ENCODE measurements at places on chromosomes 6 and 20.

- no peak for DNase-seq
Measured at GRCh38 chr6:77492530-77492929, 29.2 kb upstream of the HTR1B start.

GRCh38 chr6:45566882-45567281 lies 189.1 kb upstream of the SUPT3H start:
- DNase-seq, result no peak

GRCh38 chr20:61730631-61731362 lies 334.9 kb downstream of the TAF4 start:
- no peak for DNase-seq

DNA sequence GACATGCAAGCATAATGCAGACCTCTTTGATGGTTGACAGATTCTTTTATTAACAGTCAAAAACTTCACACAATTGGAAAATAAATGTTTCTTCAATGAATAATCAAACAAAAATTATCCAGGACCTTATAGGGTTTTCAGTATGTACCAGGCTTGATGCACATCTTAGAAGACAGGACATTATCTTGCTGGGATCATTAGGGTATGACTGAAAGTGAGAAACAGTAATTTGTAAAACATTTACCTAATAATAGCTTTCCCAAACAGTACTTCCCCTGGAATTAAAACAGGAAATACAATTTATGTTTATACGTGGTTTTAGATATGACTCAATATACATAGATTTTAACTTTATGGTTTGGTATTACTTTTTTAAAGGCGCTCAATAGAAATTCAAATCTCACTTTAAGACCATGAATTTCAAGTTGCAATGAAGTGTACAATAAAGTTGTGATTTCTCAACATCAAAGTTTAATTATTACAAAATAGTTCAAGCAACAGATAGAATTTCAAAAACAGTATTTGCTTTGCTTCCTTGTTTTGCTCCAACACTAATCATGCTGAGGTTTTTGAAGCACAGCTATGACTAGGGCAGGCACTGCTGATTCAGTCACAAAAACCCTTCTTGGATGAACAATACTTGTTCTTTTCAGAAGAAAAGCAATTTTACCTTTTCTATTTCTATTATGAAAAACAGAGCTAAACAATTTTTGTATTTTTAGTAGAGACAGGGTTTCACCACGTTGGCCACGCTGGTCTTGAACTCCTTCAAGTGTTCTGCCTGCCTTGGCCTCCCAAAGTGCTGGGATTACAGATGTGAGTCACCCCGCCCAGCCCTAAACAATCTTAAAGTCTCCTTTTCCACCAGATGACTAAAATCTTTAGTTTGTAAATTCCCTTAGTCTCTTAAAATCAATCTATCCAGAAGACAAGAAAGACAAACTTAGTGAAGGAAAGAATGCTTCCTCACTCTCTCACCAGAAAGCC lies 13.7 kb downstream of the SOD2 start:
- DNase-seq, result no peak

- no peak for DNase-seq
Measured at GRCh38 chr20:35062478-35062877, 30.1 kb downstream of the TRPC4AP start.

DNA sequence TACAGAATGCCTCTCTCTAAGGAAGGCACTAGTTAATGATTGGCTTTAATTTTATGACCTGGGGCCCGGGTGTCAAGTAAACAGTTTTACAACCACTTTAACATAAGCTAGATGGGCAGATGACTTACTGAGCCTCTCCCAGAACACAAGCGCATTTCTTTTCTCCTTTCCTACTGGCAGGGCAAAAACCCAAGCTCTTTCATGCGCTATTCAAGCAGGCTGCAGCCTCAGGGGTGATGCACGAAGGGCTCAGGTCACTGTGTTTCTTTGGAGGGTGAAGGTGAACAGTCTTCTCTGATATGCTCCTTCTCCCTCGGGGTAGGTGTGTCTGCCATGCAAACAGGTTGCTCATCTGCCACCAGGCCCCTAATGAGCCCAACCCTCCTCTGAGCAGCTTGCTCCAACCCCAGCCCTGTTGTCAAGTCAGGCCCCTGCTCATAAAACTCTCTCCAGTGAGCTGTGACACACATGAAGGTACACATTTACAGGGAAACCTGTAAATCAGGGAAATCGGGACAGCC lies 73.5 kb upstream of the CDH4 start:
- no peak for DNase-seq

- no peak for DNase-seq
Measured at GRCh38 chr6:141403827-141404226, 728.9 kb upstream of the GJE1 start.

GRCh38 chr6:156533872-156534524 lies 243.2 kb upstream of the ARID1B start:
- no peak for DNase-seq

DNA sequence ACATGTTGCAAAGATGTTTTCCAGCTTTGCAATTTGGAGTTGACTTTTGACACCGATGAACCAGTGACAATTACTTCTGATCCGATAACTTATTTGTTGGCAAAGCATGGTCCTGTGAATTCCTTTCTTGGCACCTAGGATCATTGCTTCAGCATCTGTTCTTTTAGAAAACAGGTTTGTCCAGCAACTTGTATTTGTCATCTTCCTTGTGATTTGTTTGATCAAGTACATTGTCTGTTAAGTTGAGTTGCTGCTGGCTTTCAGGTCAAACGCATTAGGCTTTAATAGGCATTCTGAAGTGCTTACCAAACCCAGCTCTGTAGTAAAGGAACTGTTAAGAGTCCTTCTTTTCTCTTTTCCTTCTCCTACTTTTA lies 192.4 kb upstream of the ZNF217 start:
- DNase-seq, result no peak

- no peak for DNase-seq
Measured at GRCh38 chr6:15630202-15630601, 32.6 kb downstream of the DTNBP1 start.

GRCh38 chr6:75376347-75377024 lies 91.9 kb upstream of the TMEM30A start:
- no peak for DNase-seq

- no peak for DNase-seq
Measured at GRCh38 chr6:106474466-106474865, 113.9 kb downstream of the CRYBG1 start.

GRCh38 chr20:14860410-14860814 lies 523.0 kb upstream of the FLRT3 start:
- DNase-seq, result no peak

- no peak for DNase-seq
Measured at GRCh38 chr6:126252154-126252553, 87.8 kb upstream of the CENPW start.

DNA sequence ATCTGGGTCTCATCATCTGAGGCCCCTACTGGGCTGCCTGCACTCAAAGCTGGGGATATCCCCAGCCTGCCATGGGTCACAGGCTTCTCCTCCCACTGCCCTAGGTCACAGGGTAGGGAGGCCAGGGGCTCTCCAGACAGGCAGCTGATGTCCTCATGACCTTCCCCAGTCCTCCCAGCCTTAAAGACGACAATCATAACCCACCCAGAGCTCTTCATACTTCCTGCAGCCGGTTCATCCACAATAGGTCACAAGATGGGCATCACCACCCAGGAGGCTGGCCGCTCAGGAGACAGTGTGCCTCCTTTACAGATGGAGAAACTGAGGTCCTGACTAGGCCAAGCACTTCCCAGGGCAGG lies 15.2 kb downstream of the TFEB start:
- DNase-seq, result no peak

- DNase-seq, result no peak
Measured at GRCh38 chr6:42392833-42393232, 58.9 kb downstream of the TRERF1 start.

GRCh38 chr6:159826968-159827647 lies 27.0 kb downstream of the PNLDC1 start:
- no peak for DNase-seq

DNA sequence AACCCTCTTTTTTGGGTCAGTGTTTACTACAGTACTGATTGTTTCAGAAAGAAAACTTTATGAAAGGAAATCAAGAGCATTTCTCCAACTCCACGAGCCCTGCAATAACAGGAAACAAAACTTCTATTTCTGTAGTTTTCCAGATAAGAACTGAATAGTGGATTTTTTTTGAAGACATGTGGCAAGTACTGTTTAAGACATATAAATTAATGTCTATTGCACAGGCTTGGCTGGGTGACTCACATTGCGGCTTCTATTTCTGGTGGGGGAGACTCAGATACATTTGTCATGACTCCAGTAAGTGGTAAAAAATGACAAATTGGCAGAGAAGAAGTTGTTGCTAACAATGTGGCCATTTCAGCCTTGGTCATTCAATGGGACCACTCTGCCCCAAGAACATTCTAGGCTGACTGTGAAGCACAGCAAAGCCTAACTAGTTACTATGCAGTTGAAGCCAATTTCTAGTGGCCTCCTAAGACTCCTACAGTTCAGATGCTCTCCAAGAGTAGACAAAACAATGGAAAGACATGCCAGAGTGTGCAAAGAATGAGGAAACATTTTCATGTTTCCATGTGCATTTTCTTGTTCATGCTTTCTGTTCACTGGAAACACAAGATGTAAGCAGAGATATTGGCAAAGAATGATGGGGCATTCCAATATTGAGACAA lies 200.9 kb downstream of the EDN1 start:
- no peak for DNase-seq

GRCh38 chr6:90098001-90098531 lies 198.6 kb downstream of the BACH2 start:
- DNase-seq, result no peak

- no peak for DNase-seq
Measured at GRCh38 chr6:104332364-104332763, 527.4 kb downstream of the HACE1 start.

GRCh38 chr6:159170333-159170672 lies 1.1 kb downstream of the FNDC1 start:
- DNase-seq, result no peak

DNA sequence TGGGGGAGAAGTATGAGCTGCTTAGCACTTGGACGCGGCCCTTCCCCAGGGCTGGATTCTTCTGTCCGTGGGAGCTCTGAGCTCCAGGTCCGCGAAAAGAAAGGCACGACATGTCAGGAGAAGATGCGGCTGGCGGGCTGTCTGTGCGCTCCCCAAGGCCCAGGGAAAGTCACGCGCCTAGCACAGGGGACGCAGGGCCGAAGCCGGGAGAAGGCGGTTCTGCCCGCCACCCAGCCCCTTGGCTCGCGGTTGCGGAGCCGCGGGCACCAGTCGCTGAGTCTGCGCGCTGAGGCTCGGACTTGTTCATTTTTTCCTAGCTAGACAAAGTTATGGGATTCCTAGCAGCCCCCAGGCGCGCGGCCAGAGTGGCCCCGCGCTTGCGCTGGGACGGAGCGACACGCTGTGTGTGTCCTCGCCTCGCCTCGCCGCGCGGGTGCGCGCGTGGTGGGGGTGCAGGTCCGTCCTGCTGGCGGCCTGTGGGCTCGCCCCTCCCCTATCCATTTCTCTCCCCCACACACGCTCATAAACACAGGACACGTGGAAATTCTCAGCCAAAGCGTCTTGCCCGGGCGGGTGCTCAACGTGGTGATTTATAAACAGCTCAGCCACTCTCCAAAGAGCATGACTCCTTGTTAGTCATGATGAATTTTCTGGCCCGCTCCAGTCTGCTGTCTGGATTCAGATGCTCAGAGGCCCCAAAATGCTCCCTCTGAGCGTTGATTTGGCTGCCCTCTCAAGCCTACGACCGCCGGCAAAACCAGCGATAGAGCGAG lies 1.9 kb upstream of the POU3F2 start:
- DNase-seq, result no peak

GRCh38 chr6:98797217-98797994 lies 37.0 kb upstream of the POU3F2 start:
- DNase-seq, result no peak

DNA sequence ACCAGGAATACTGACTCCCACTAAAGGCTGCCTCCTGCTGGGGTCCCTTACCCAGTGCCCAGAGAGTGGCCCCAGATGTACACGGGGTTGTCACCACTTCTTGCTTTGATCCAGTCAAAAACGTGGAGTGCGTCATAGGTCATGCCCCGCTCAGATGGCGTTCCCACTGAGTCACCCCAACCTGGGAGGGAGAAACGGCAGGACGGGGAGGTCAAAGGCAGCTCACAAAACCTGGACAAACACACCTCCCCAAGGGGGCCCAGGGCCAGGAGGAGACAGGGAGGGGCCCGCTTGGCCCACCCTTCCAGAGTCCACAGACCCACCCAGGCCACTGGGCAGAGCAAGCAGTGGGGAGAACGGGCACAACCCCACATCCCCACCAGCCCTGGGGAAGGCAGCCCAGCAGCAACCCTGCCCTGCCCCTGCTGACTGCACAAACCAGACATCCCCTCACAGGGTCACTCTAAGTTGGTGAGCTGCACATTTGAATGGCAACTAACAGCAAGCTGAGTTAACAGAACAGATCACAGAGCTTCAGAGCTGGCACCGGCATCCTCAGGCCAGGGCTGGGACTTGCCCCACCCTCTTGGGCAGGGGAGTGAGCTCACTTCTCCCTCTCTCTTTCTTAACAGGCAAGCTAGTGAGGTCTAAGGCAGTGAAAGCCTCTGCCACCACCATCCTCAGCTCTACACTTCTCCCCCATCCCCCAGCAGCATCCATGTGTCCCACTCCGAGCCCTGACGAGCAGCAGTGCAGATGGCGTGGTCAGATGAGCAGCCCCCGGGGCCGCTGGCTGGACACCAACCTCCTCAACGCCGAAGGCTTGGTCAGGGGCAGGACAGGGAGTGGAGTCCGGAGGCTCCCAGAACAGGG lies 61.7 kb downstream of the PYGB start:
- DNase-seq, result peak; percentile 65

GRCh38 chr20:61271312-61272231 lies 19.5 kb downstream of the CDH4 start:
- no peak for DNase-seq

- no peak for DNase-seq
Measured at GRCh38 chr6:119736296-119737021, 386.9 kb upstream of the MAN1A1 start.

GRCh38 chr20:32621071-32621890 lies 36.1 kb upstream of the NOL4L start:
- no peak for DNase-seq

- no peak for DNase-seq
Measured at GRCh38 chr6:16346831-16347230, 108.4 kb downstream of the GMPR start.

DNA sequence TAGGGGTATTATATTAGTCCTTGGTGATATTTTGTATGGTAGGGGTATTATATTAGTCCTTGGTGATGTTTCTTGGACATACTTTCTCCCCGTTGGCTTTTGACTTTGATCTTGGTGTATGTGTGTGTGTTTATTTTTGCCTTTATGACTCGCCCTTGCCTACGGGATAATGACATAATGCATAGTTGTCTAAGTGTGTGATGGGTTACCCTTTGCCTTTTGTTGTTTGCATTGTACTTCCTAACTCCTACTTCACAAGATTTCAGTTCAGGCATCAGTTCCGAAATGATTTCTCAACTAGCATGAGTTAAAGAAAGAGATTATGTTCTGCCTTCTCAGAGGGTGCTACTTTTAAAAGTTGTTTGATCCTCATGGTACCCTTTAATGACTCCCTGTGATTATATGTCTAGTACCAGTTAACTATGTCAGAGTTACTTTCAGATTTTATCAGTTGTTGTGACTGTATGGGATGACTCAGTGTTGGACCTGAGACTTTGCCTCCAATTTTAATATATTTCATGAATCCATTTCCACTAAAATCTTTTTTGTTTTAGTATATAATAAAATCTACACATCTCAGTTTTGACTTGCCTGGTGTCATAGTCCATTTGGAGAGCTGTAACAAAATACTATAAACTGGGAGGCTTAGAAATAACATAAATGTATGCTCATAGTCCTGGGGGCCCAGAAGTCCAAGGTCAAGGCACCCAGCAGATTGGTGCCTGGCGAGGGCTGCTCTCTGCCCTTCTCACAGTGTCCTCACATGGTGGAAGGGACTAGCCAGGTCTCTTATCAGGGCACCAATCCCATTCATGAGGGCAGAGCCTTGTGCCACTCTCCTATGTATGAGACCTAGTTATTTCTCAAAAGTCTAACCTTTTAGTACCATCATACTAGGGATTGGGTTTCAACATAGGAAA lies 34.1 kb downstream of the CDYL start:
- DNase-seq, result no peak
